Bronchus fibroblast of lung (primary cell): ENCODE measurements at places on chromosomes 11 and 22. TPM values are rescaled to one million over a fixed set of nuclear protein-coding genes. Genes with fewer than 3 reads are reported as not detected.

TNNT3 gene
- not detected in 2 replicates for total RNA-seq

ART1 gene
- not detected in 2 replicates for total RNA-seq

ACRV1 gene
- total RNA-seq: not detected in 2 replicates

SCGB1A1 gene
- total RNA-seq: not detected in 2 replicates

TRIM68 gene
- 8.9 TPM in 2 replicates for total RNA-seq

FGF3 gene
- total RNA-seq: not detected in 2 replicates

MS4A8 gene
- not detected in 2 replicates for total RNA-seq

TTC36 gene
- total RNA-seq: 1.0 TPM in 1 of 2 replicates, not detected in the other

SGSM1 gene
- total RNA-seq: not detected in 2 replicates

NOL12 gene
- 48.6 and 61.5 TPM in 2 replicates for total RNA-seq

TRIM51 gene
- not detected in 2 replicates for total RNA-seq

MYO18B gene
- under 0.01 TPM in 1 of 2 replicates, not detected in the other for total RNA-seq

MEI1 gene
- 0.50 and 1.2 TPM in 2 replicates for total RNA-seq

FOLR2 gene
- not detected in 2 replicates for total RNA-seq

MS4A6E gene
- not detected in 2 replicates for total RNA-seq

SLC22A9 gene
- not detected in 2 replicates for total RNA-seq

CXCR5 gene
- not detected in 2 replicates for total RNA-seq

TIMM10 gene
- 53.1 and 56.5 TPM in 2 replicates for total RNA-seq

GNG3 gene
- not detected in 2 replicates for total RNA-seq

PLEKHA7 gene
- total RNA-seq: 0.50 and 3.1 TPM in 2 replicates

TMEM121B gene
- total RNA-seq: under 0.01 and 0.17 TPM in 2 replicates

KIRREL3 gene
- total RNA-seq: 0.15 and 0.50 TPM in 2 replicates

OR4D5 gene
- not detected in 2 replicates for total RNA-seq

KCNK4 gene
- not detected in 2 replicates for total RNA-seq

PELI3 gene
- total RNA-seq: 4.0 and 4.3 TPM in 2 replicates

DDTL gene
- total RNA-seq: 0.50 and 0.59 TPM in 2 replicates

OR5D16 gene
- not detected in 2 replicates for total RNA-seq

B3GAT1 gene
- not detected in 2 replicates for total RNA-seq

PGA5 gene
- total RNA-seq: not detected in 2 replicates

SLC15A3 gene
- 1.3 and 3.4 TPM in 2 replicates for total RNA-seq

SLC35F2 gene
- total RNA-seq: 9.7 and 16.6 TPM in 2 replicates

OR6A2 gene
- not detected in 2 replicates for total RNA-seq

THY1 gene
- 64.8 and 72.6 TPM in 2 replicates for total RNA-seq

PKDREJ gene
- total RNA-seq: under 0.01 TPM in 1 of 2 replicates, not detected in the other

CCDC81 gene
- 0.17 and 0.30 TPM in 2 replicates for total RNA-seq

TREH gene
- total RNA-seq: not detected in 2 replicates

MOV10L1 gene
- total RNA-seq: 0.67 and 1.6 TPM in 2 replicates

DDB1 gene
- total RNA-seq: 223 and 239 TPM in 2 replicates

BLID gene
- 0.15 and 1.5 TPM in 2 replicates for total RNA-seq

CCDC73 gene
- not detected in 2 replicates for total RNA-seq

SPI1 gene
- total RNA-seq: not detected in 2 replicates

OR6T1 gene
- not detected in 2 replicates for total RNA-seq

BATF2 gene
- 1.2 and 1.3 TPM in 2 replicates for total RNA-seq

KRTAP5-2 gene
- not detected in 2 replicates for total RNA-seq

KCNE3 gene
- total RNA-seq: 0.45 and 1.2 TPM in 2 replicates

GAB4 gene
- total RNA-seq: not detected in 2 replicates

RFPL1 gene
- not detected in 2 replicates for total RNA-seq

SLC5A4 gene
- total RNA-seq: 0.15 TPM in 1 of 2 replicates, not detected in the other

OR8B4 gene
- not detected in 2 replicates for total RNA-seq

HMGXB4 gene
- 12.9 and 15.5 TPM in 2 replicates for total RNA-seq

DEFB131B gene
- not detected in 2 replicates for total RNA-seq

CHRNA10 gene
- 0.30 and 0.34 TPM in 2 replicates for total RNA-seq

GLYATL1B gene
- total RNA-seq: not detected in 2 replicates

ZC3H12C gene
- total RNA-seq: 6.4 and 10.9 TPM in 2 replicates

OR8G1 gene
- not detected in 2 replicates for total RNA-seq

INS gene
- total RNA-seq: not detected in 2 replicates

TMX2 gene
- total RNA-seq: 59.6 and 60.0 TPM in 2 replicates

POU2AF2 gene
- not detected in 2 replicates for total RNA-seq

ARAP1 gene
- total RNA-seq: 52.3 and 53.6 TPM in 2 replicates

ROBO4 gene
- 2.2 and 2.7 TPM in 2 replicates for total RNA-seq
